ENCODE measurements at places on chromosomes 1 and 21.

- no peak for DNase-seq
Measured at GRCh38 chr1:210340841-210341240, 12.1 kb downstream of the HHAT start.

- DNase-seq, result no peak
Measured at GRCh38 chr1:20051218-20051829, 18.7 kb upstream of the PLA2G5 start.

- DNase-seq, result peak; percentile 69
Measured at GRCh38 chr1:218557731-218558130, 212.6 kb downstream of the TGFB2 start.

- no peak for DNase-seq
Measured at GRCh38 chr1:78658901-78659300, 9.3 kb downstream of the IFI44 start.

DNA sequence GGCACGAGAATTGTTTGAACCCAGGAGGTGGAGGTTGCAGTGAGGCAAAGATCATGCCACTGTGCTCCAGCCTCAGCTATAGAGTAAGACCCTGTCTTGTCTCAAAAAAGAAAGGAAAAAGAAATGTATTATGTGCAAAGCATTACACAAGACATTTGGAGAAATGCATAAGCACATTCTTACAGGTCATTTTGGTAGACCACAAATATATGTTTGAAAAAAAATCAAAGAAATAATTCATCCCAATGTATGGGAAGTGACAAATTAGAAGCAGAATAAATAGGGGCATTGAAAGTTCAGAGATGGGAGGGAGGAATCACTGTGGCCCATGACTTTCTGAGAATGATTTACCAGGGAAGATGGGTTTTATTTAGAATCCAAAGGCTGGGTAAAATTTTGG, 283.5 kb upstream of the ADAMTS5 start:
- DNase-seq, result no peak

GRCh38 chr1:189627427-189627826, 850.2 kb downstream of the BRINP3 start:
- no peak for DNase-seq

DNA sequence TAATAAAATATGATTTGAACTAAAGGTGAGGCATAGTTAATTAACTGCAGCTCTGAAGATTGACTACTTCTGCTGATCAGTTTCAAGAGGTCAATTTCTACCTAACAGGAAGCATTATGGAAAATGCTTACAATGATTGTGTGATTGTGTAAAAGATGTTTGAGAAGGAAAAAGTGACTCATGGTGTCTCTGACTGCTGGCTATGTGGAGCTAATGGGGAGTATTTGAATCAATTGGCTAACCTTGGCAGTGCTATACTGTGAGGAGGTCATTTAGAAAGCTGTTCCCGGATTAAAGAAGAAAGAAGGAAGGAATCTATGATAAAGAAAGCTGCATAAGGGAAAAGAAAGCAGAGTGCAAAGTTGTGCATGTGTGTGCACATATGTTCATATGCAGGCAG, 376.5 kb downstream of the ADGRL2 start:
- DNase-seq, result peak; percentile 28

DNA sequence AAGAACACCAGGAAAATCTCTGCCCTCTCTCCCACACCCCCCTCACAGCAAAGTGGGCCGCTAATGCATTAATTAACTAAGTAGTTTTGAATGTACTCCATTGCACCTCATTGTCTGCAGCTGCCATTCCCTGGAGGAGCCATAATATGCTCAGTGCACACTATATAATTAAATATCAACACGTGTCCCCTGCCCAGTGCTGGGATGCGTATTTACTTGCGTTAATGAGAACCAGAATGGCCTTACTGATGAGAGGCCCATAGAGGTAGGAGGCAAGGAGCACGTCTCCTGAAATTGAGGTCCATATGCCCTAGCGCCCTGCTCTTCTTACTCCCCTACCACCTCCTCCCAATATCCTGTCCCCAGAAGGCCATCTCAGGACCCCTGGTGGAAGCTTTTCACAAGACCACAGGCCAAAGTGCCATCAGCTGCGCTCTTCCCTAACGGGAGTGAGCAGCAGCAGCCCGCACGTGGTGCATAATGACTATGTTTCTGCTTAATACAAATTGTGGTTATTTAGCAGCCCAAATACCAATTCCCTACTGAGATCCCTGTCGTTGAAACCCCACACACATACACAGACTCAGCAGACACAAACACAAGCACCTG, 76.8 kb downstream of the PLXNA2 start:
- no peak for DNase-seq

DNA sequence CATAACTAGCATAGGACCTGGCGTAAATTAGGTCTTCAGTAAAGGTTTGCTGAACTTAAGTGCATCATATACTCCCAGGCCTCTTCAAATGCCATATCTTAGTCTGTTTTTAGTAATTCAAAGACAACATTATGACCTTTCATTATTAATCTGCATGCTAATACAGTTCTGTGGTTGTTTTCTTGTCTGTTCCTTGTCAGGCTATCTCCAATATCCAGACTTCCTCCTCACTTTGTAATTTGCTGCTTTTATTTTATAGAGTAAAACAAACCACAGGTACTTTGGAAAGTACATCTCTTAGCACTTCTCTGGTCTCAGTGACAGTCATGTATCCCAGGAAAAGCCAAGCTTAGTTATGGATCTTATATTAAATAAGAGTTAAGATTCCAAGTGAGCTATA, 65.1 kb upstream of the BMP8A start:
- no peak for DNase-seq

- no peak for DNase-seq
Measured at GRCh38 chr1:108100148-108100547, 100.0 kb downstream of the SLC25A24 start.

GRCh38 chr1:153476491-153477093, 16.1 kb upstream of the S100A7 start:
- no peak for DNase-seq

DNA sequence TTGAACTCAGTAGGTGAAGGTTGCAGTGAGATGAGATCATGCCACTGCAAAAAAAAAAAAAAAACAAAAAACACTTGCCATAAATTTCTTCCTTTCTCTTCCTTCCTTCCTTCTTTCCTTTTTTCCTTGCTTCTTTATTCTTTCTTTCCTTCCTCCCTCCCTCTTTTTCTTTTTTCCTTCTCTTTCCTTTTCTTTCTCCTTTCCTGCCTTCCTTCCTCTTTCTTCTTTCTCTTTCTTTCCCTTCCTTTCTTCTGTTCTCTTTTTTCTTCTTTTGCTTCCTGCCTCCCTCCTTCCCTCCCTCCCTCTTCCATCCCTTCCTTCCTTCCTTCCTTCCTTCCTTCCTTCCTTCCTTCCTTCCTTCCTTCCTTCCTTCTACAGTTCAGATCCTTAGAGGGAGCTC, 71.2 kb downstream of the LYPLAL1 start:
- no peak for DNase-seq

DNA sequence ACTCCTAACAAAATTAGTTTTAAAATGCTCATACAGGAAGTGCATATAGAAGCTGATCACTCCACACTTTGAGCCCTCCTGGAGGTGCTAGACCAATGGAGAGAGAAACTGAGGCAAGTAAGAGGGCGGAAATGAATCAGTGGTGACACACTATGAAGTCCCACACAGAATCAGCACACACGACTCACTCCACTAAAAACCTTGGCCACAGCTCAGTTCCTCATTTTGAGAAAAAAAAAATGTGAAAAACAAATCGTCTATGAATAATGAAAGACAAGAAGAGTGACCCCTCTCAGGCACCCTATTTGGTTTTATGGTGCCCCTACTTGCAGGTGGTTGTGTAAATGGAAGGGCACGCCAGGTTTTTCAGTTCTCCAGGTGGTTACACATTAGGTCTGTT, 675.1 kb upstream of the BRINP3 start:
- no peak for DNase-seq

DNA sequence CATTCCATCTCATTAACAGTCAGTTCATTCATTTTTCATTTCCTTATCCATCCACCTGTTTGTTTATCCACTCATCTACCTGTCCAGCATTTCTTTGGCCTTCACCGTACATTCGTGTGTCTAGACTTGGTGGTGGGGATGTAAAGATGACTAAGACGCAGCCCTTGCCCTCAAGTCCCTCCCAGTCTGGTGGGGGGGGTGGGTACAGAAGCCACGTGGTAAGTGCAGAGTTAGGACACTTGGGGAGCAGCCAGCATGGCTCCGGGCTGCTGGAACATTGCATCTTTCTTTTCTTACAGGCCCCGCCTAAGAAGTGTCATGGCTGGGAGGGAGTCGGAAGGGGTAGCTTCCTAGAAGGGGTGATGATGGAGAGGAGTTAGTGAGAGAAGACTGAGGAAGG, 17.2 kb downstream of the KIF26B start:
- DNase-seq, result no peak

- no peak for DNase-seq
Measured at GRCh38 chr1:206143537-206144172, 26.5 kb upstream of the AVPR1B start.

DNA sequence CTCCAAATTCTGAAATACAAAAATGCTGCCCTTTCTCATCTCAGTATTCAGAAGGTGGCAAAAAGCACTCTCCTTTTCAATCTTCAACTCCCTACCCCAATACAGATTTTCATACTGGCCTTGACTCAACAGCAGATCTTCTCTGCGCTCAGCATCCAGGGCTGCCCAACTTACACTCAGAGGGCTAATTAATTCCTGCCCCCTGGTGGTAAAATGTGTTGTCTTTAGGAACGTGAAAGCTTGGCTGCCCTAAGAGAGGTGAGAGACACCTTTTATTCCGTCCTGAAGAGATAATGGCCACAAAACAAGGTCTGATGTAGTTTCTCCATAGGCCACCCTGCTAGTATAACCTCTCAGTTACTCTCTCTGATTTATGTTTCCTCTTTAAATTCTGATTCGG, 25.0 kb downstream of the KRTAP24-1 start:
- peak; percentile 46 for DNase-seq

- DNase-seq, result no peak
Measured at GRCh38 chr1:212106286-212106792, 70.8 kb downstream of the DTL start.

DNA sequence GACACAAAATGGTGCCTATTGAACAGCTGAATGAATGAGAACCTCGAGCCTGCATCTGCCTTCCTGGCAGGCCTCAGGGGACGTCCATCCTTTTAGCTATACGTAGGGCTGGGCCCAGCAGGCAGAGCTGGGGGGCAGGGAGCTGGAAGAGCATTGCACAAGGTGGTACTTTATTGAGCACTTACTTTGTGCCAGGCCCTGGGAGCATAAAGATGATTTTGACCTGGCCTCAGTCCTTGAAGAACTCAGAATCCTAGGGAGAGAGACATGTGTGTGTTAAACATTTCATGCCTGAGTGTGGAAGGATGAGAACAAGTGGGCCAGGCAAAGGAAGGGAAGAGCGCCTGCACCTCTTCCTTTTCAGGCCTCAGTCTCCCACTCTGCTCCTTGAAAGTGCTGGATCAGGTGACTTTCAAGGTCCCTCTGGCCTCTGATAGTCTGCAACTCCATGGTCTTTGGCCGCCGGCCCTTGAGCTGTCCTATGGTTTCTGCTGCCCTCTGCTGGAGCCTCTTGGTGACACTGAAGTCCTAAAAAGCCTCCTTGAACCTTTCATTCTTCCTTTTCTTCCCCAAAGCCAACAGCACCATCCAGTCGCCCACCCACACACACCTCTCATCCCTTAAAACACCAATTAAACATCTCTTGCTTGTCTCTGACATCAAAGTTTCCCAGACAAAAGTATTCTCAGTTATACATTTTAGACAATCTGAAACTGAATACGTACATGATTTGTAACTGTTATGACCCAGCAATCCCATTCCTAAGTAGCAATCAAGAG, 3.5 kb upstream of the PEAR1 start:
- peak; percentile 74 for DNase-seq

DNA sequence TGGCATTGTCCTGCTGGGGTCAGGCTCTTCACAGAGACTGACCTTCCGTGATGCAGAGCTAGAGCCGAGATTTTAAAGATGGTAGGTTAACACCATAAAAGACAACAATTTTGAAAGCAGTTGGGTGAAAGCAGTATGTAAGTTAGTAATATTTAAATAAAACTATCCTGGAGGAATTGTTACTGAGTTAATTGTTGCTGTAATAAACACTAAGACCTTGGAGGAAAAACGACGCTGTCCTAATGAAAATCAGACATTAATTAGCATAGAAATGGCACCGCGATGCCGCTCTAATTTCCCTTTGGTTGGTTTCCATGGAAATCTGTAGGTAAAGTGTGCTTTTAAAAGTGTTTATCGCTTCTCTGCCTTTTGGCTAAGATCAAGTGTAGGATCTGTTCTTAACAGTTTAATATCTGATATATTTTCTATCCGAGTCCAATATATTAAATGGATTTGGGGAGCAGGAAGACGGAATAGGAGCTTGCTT, 745 bp upstream of the ANP32E start:
- DNase-seq, result no peak

- no peak for DNase-seq
Measured at GRCh38 chr1:178944729-178945128, 73.9 kb upstream of the ANGPTL1 start.

- no peak for DNase-seq
Measured at GRCh38 chr1:248613742-248614141, 16.2 kb upstream of the OR2T10 start.

GRCh38 chr1:5718831-5719632, 273.2 kb downstream of the NPHP4 start:
- DNase-seq, result no peak

GRCh38 chr1:95085376-95085775, 12.6 kb upstream of the ALG14 start:
- DNase-seq, result no peak

DNA sequence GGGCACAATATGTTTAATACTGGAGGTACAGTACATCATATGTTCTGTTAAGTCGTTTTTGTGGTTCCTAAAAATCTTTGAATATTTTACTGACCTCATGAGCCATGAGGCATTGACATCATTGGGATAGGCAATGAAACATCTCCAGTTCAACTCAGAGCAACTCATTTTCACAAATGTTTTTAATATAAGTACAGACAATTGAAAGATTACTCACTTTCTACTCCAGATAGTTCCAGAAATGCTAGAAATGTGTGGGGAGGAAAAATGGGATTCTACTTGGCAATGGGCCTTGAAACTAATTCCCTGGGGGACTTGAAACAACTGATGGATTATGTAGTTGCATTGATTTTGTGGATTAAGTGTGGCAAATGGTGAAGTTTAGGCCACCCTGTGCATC, 7.2 kb upstream of the C8B start:
- no peak for DNase-seq

GRCh38 chr1:192949783-192950182, 109.4 kb downstream of the UCHL5 start:
- no peak for DNase-seq

- peak; percentile 31 for DNase-seq
Measured at GRCh38 chr1:22452481-22452957, 868 bp downstream of the ZBTB40 start.

DNA sequence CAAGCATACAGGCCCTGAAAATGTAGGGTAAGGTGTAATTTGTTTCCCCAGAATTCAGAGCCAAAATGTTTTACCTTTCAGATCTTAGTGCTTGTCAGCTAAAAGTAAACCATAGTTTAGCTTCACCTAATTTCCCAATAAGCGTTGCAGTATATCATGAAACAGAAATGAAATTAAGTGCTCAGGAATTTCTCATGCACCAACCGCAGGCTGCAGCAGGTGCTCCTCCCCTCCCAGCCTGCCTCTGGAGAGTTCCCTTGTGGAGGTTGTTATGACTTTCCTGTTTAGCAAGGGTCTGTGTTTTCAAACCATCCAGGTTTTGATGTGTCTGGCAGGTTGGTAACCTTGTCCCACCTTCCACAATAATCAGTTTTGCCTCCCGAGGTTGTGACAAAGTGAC, 118.5 kb downstream of the HLX start:
- no peak for DNase-seq

- DNase-seq, result peak; percentile 4
Measured at GRCh38 chr21:33703750-33704606, 61.7 kb downstream of the ITSN1 start.
